ENCODE measurements at places on chromosomes 2 and 18.

- no peak for DNase-seq
These were observed 737.6 kb downstream of the SLC4A3 start for GRCh38 chr2:220365023-220365422.

GRCh38 chr18:56532176-56532840, 106.1 kb downstream of the TXNL1 start:
- DNase-seq = no peak

DNA sequence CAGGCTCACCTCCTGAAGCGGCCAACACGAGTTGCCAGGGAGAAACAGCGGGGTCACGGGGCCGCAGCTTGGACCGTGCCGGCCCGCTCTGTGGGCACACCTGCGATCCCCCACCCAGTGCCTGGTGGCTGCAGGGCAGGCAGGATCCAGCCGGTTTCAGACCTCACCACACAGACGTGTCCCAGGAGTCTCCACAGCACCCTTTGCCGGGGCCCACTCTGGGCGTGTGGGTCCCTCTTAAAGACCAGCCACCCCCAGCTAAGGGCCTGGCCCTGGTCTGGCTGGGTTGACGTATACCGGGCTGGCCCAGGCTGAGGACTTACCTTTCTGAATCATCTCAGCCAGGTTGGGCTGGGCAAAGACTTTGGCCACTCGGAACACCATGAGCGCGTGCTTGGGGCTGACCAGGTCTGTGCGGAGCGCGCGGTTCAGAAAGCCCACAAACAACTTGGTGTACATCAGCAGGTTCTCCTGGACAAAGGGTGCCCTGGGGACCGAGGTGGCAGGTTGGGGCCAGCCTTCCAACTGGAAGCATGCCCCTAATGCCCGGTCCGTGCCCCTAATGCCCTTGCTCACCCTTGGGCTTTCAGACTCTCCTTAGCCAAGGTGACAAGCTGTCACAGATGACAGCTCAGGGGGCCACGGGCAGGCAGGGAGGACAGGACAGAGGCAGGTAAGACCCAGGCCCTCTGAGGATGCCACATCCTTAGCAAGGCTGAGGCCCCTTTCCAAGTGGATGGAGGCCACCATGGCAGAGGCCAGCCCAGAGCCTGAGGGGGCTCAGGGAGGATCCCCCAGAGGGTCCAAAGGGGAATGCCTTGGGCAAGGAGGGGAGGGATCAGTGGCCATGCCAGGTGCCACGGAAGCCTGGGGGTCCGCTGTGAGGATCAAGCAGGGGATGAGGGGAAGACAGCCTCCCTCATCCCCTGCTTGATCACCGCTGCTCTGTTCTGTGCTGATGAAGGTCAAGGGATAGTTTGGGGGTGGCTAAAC, 10.2 kb upstream of the CCDC74B start:
- no peak for DNase-seq

- DNase-seq = no peak
These were observed 173.1 kb upstream of the HS6ST1 start for GRCh38 chr2:128491692-128492244.

GRCh38 chr2:3704692-3705091, 1.3 kb downstream of the DCDC2C start:
- no peak for DNase-seq

GRCh38 chr2:175737722-175738361, 264.2 kb downstream of the LNPK start:
- no peak for DNase-seq

- DNase-seq = no peak
These were observed 1.4 kb upstream of the MBD1 start for GRCh38 chr18:50282521-50283335.

GRCh38 chr2:16767789-16768476, 102.3 kb upstream of the CYRIA start:
- no peak for DNase-seq

GRCh38 chr18:79531926-79532312, 136.2 kb downstream of the NFATC1 start:
- no peak for DNase-seq

DNA sequence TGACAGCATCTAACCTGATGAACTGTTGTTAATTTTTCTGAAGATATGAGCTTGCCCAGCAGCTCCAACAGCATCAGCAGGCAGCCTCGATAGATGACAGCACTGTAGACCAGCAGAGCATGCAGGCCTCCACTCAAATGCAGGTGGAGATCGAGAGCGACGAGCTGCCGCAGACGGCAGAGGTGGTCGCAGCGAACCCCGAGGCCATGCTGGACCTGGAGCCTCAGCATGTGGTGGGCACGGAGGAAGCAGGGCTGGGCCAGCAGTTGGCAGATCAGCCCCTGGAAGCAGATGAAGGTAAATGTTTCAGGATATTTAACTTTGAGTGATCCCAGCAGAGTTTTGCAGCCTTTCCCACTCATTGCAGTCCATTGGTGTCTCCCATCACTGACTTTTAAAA, 85.9 kb downstream of the ZNF236 start:
- no peak for DNase-seq

DNA sequence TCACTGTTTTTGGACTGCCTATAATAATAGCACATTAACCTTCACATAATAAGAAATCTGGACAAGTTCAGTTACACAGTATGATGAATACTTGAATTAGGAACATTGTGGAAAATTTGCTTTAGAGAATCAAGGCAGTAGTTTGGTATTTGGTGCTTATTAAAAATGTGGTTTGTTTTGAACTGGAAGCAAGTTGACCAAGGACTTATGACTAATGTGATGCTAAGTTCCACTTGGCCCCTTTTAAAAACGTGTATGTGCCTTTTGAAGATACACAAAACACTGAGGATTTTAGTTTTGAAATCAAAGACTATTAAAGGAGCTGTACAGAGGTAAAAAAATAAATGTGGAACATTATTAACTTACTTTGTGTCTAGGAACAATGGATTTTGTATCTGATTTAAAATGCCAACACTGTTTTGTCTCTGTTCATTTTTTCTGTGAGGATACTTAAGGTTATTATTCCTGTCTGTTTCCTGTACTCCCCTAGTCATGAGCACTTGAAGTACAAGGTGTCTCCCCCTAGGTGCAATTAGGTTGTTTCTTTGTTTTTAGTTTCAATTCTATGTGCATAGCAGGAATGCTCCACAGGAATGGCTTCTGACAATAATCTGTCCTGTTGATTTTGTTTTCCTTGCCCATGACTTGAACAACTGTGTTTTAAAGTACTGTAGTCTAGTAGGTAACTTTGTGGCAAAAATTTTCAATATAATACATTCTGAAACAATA, 49.6 kb upstream of the PTH2R start:
- DNase-seq = no peak

DNA sequence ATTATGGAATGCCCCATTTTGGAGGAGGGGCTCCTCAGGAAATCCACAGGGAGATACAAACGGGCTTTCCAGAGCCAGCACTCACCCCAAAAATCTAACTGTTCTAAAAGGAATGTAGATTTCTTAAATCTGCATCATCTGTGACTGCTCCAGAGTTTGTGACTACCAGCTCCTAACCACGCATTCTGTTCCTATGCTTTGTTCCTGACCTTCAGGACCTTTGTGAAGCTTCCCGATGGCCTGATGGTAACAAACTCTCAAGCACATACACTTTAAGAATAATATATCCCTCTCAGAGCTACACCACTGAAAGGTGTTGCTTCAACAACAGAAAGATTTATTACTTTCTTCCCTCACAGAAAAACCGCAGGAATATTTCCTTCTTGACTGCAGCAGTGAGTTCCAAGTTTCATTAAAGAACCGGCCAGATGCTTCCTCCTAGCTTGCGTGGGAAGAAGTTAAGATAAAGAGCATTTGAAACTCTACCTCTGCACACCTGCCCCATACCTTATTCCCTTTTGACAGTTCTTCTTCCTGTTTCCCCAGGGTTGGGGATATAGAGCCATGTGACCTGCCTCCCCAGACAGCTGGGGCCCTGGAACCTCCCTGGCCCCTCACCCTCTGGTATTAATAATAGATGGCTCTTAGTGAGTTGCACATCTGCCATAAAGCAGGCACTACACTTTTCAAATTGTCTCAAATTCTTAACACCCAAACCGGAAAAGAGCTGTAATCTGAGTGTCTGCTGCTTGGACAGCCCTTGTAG, 40.2 kb upstream of the EML4 start:
- DNase-seq = no peak

DNA sequence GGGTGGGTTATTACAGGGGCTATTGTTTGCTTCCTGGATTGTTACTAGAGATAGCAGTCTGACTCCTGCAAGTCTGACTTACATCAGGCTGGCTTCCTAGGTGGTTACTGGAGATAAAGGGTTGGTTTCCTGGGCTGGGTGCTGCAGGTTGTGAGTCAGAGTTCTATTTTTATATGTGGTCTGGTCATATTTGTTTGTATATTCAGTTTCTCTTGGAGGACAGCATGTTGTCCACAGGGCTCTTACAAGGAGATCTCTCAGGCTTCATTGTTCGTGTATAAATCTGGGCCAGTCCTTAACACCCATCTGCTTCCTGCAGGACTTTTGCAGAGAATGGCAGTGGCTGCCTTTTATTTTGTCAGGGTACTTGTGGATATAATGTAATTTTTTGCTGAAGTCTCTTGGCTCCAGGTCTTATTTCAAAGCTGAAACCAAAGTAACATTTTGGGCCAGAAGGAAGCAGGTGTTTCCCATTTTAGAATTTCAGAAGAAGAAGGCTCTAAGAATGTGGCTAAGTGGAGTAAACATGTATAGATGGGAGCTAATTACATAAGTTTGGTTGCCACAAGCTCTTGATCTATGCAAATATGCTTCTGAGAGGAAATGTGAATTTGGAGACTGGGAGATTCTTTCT, 65.9 kb upstream of the SLC16A14 start:
- DNase-seq = no peak

DNA sequence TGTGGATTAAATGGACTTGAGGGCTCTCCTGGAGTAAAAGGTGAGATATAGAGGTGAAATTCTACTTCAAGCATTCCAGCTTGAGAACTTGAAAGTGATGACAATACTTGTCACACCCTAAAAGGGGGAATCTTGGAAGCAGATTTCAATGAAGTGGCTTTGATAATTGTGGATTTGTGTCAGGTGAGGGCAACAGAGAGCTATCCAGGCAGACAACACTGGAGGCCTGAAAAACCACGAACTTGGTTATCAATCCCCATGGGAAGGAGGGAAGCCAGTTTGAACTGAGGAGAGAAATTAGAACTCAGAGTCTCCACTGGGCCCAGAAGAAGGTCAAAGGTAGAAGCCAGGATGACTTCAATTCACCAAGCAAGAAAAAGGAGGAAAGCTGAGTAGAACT, 263.9 kb downstream of the FIGN start:
- DNase-seq = no peak

- no peak for DNase-seq
These were observed 404.3 kb downstream of the BCL11A start for GRCh38 chr2:60149176-60149575.

- no peak for DNase-seq
These were observed 32.6 kb downstream of the CCDC102B start for GRCh38 chr18:68830256-68831045.

GRCh38 chr2:203809084-203809521, 58.5 kb upstream of the CTLA4 start:
- DNase-seq = no peak

- DNase-seq = no peak
These were observed 412.1 kb downstream of the IRS1 start for GRCh38 chr2:226387499-226387942.

DNA sequence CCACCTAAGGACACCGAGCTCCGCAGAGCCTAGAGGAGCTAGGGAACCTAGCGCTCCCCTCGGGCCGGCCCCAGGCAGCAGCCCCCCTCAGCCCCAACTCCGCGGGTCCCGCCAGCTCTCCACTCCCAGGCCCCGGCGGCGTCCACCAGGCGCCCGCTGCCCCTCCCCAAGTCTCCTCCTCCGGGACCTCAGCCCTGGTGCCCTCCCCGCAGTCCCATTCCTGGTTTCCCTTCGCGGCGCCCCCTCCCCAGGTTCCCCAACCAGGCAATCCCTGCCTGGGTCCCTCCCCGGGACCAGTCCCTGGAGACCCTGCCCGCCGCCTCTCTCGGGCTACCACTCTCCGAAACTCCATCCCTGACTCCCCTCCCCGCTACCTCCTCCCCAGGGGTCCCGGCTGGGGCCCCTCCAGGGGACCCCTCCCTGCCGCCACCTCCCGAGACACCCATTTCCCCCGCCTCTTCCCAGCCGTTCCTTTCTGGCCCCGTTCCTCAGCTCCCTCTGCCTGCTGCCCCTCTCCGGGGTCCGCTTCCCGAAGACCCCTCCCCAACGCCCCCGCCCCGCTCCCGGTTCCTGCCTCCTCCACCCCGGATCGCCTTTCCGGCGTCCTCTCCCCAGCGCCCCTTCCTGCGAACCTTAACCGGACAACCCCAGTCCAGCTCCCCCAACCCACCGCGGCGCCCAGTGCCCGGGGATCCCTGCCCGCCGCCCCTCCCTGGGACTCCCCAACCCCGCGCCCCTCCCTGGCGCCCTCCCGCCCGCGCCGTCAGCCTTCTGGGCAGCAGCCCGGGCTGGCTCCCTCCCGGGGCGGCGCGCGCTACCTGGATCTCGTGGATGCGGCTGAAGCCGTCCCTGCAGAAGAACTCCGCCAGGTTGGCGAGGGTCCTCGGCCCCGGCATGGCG, 678 bp downstream of the CYP27C1 start:
- DNase-seq = no peak

DNA sequence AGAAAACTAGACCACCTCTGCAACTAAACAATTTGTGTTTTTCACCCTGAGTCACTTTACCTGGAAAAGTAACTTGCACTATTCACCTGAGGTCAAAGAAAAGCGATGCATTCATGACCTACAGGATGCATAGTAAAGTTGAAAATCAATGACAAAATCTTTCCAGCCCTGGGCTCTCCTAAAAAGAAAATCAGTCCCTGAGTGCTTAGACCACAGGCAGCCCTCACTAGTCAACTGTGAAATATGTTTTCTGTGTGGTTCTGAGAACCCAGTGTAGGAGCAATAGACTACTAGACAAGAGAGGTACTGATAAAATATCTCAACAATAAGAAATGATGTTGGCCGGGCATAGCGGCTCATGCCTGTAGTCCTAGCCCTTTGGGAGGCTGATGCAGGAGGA, 133.1 kb downstream of the TXNL1 start:
- no peak for DNase-seq

DNA sequence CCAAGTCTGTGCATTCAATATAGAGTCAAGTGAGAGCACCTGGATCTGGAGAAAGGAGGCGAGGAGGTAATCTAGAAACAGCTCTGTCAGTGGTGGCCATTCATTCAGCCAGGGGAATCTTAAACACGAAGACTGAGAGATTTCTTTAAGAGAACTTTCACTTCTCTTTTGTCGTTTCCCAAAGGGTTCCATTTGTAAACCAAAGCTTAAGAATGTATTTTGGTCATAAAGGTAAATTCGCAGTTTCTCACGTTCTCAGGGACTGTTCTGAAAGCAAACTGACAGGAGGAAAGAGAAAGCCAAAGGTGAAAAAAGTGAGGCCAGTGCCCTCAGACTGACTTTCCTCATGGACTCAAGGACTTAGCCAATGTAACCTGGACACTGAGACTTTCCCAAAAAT, 513.5 kb downstream of the CMPK2 start:
- DNase-seq = no peak

- no peak for DNase-seq
These were observed 17.8 kb upstream of the TMEM131 start for GRCh38 chr2:98013407-98014042.

GRCh38 chr2:125855204-125855603, 800.8 kb upstream of the GYPC start:
- no peak for DNase-seq

Data from NCI-H187 (cell line).